Suppressor macrophage treated with lipopolysaccharide for 1 hour (primary cell): ENCODE measurements at places on chromosomes 7 and 10.
A peak's percentile ranks its signal among the peaks of the same experiment; 100 is the strongest.

DNA sequence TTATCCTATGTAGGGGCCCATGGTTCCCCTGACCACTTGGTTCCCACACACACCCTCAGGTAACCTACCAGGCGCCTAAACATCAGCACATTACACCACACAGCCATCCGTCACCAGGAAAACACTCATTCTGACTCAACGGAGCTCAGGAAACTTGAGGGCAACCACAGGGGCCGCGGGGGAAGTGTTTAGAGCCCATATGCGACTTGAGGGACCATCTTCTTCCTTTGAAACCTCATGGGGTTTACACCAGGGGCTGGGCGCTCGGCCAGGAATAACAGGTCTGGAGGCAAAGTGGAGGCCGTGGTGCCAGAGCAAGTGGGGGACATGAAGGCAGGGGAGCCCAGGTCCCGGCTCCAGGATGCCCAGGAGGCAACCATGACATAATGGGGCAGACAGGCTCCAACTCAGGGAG is 1.5 kb downstream of the STX1A start:
- DNase-seq: peak; percentile 92

DNA sequence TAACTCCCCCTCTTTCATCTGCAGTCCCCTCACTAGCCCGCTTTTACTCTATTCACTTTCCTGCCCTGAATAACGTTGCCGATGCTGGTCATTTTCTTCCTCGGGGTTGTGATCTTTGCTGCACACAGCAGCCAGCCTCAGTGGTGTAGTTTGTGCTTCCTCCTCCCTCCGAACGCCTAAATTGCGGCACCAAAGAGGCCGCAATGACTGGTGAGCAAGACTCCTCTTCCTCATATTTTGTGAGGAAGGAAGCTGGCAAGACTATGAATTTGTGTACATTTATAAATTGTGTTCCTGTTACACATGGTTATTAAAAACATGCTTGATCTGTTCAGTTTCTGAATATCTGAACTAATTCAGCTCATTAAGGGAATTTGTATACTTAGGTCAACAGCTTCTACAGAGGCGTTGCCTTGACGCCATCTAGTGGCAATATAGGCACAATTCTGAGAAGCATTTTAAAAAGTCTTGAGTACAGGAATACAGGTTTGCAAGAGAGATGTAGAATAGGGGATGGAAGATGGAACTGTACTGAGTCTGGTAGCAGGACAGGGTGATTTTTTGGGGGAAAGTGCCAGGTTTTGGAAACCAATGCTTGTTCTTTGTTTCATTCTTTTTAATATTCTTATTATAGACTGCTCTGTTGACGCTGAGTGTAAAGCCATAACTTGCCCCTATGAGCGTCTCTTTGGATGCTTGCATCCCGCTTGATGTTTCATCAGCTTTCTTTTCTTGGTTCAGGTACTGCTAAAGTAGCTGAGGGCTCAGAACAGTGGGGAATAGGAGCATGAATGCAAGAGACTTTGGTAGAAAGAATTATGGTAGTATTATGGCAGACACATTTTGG is 4.1 kb upstream of the TAS2R5 start:
- peak; percentile 76 for DNase-seq

- no peak for DNase-seq
Measured at GRCh38 chr7:149818536-149818840, 19.7 kb upstream of the ZNF862 start.

DNA sequence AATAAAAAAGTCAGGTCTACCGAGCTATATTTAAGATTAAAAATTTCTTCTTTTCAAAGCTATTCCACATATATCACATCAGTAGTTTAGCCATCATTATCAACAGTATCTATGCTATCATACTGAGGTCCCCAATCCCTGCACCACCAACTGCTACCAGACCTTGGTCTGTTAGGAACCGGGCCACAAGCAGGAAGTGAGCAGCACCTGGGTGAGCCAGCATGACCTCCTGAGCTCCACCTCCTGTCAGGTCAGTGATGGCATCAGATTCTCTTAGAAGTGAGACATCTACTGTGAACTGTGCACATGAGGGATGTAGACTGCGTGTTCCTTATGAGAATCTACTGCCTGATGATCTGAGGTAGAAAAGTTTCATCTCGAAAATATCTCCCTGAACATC is 632.1 kb upstream of the KCND2 start:
- DNase-seq: no peak

GRCh38 chr7:127392182-127392565 is 334 bp downstream of the ZNF800 start:
- DNase-seq: peak; percentile 83

DNA sequence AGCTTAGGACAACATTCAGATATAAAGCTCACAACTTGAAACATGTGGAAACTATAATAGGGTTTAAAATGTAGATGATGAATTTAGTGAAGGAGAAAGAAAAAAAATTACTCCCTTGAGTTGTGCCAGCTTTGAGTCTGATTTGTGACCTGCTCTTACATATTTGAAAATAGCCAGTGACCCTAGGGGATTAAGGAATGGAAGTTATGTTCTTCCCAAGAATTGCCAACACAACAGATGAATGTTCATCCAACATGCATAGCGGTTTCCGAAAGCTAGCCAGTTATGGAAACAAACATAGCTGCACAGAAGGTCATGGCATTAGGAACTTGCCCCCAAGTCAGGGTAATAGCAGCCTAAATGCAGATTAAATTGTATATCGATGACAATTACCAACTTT is 10.8 kb downstream of the TMEM196 start:
- DNase-seq: no peak

DNA sequence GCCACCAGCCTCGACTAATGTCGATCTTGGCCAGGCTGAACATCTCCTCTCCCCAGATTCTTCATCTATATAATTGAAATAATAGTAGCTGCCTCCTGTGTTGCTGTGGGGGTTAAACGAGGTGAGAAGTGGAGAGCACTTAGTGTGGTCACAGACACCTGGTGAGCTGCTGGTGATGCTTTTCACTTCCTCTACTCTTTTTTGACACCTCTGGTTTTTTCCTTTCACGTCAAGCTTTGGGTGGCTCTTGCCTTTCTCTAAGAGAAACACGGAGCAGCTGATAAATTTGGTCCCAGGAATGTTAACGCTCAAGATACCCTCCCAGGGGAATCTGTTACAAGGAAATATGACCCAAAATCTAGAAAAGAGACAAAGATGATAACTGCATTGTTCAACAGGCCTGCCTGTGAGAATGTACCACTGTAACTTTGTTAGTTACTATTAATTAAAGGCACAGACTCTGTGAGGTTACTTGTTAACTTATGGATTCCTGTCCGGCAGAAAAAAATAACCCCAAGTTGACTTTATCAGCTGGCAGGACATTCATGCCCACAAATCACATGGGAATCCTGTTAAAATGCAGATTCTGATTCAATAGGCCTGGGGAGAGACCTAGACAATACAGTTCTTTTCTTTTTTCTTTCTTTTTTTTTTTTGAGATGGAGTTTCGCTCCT is 9.5 kb upstream of the NPFFR1 start:
- no peak for DNase-seq

DNA sequence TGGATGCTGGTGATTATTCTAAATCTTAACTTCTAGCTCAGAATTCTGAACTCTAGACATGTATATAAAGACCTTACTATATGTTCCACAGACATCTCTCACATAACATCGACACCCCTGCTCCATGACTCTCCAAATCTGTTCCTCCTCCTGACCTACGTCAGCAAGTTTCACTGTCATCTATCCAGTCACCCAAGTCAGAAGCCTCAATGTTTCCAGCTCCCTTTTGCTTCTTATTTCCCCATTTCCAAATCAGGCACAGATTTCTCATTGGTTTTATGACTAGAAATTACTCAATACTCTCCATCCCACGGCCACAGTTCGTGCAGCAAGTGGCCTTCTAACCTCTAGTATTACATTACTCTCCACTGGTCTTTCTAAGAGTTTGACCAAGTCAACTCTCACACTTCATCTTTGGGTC is 28.5 kb downstream of the EPC1 start:
- DNase-seq: peak; percentile 88

DNA sequence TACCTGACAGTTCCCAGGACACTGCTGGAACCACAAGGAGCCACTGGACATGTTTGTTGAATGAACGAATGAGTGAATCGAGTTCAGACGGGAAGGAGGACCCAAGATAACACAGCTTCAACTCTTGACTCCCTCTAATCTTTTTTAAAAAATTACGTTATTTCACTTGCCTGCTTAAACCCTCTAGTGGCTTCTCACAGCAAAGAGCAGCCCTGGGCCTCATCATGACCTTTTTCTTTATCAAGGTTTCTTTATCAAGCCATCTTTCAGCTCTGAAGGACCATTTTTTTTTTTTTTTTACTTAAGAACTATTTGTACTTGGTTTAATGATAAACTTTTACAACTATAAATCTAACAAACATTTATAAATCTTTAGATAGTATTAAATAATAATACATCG is 110.6 kb downstream of the TAX1BP1 start:
- no peak for DNase-seq

GRCh38 chr10:78594559-78595268 is 474.1 kb upstream of the ZMIZ1 start:
- DNase-seq: no peak

DNA sequence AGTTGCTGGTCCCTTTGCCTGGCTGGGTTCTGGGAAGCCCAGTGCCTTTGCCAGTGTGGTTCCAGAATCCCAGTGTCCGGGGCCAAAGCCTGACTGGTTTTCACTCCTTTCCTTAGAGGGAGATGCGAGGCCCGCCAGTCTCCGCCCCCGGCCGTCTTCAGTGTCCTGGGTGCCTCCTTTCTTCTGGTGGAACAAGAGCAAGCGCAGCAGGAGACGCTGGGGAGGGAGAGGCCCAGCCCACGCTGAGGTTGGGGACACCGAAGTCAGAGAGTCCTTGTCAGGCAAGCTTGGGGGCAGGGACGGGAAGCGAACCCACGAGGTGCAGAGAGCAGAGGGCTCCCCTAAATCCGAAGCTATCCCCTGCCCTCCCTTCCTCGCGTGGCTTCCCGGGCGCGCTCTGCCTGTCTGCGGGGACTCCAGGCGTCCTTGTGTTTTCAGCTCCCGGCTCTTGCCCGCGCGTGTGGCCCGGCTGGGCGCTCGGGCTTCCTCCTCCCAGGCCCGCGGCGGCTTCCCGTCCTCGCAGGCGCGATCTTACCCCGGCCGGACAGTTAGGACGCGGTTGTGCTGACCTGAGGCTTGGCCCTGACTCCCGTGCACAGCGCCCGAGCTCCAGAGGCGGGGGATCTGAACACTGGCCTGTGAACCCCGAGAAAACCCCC is 60.6 kb upstream of the UBE3C start:
- DNase-seq: peak; percentile 10

GRCh38 chr10:33921970-33922605 is 587.6 kb upstream of the NRP1 start:
- DNase-seq: no peak

GRCh38 chr10:131848296-131848695 is 52.5 kb upstream of the PPP2R2D start:
- no peak for DNase-seq

GRCh38 chr7:114856625-114857024 is 65.3 kb upstream of the MDFIC start:
- no peak for DNase-seq

DNA sequence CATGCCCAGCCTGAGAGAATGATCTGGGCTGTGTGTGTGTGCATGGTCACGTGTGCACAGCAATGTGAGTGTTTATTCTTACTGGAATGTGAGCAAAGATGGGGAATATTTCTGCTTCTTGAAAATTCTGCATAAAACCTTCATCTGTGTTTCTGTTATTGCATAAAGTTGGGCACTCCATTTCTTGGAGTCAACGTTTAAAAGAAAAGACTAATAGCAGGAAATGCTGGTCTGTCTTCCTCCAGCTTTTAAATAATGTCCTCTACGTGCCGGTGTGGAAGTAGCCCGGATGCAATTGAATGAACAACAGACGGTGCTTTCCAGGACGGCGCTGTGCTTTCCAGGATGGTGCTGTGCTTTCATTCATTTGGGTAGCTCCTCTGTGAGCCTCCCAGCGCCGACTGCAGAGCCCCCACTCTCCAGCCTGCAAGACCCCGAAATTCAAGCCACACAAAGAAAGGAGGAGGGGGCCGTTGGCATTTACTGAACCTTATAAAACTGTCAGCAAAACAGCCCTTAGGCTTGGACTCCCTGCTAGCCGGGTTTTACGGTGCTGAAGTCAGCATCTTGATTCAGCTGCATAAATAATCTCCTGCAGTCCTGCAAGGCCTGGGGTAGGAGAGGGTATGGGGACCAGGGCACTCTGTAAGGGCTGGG is 158.2 kb upstream of the PRKCQ start:
- peak; percentile 63 for DNase-seq

- DNase-seq: no peak
Measured at GRCh38 chr10:99742701-99743100, 10.7 kb downstream of the CUTC start.

- DNase-seq: no peak
Measured at GRCh38 chr7:33399528-33400213, 270.3 kb downstream of the BBS9 start.

GRCh38 chr10:95401704-95402469 is 111.1 kb upstream of the PDLIM1 start:
- DNase-seq: no peak

DNA sequence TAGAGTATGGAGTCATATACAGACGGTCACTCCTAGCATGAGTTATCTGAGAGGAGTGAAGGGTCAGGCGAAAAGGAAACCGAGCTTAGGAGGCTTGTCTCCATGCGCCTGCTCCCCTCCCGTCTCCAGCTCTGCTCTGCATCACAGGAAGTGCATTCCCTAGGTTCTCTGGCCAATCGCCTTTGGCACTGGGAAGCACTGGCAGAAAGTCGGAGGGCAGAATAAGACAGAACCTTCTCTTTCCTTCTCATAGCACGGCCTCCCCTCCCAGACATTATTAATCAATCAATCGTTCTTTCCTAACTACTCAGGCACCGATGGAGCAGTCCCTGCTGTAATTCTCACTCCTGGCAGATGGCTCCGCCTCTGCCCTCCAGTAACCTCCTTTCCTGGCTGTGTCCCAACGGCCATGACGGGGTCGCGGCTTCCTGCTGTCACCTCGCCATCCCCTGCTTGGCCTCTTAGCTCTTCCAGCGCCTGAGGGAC is 177.1 kb downstream of the FRMD4A start:
- no peak for DNase-seq

GRCh38 chr10:34655286-34656170 is 159.6 kb downstream of the PARD3 start:
- DNase-seq: peak; percentile 63

DNA sequence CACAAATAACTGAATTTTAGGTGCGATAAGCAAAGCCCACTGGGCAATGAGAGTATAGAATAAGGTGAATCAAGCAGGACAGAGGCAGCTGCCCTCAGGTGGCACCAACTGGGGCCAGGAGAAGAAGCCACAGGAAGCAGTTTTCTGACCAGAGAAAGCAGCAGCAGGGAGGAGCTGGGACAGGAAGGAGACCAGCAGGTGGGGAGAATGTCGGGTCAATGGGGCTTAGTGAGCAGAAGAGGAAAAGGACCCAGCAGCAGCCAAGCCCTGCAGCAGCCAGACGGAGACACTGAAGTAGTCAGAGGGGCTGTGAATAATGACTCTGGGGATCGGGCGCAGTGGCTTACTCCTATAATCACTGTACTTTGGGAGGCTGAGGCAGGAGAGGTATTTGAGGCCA is 209.6 kb upstream of the SH2B2 start:
- no peak for DNase-seq

DNA sequence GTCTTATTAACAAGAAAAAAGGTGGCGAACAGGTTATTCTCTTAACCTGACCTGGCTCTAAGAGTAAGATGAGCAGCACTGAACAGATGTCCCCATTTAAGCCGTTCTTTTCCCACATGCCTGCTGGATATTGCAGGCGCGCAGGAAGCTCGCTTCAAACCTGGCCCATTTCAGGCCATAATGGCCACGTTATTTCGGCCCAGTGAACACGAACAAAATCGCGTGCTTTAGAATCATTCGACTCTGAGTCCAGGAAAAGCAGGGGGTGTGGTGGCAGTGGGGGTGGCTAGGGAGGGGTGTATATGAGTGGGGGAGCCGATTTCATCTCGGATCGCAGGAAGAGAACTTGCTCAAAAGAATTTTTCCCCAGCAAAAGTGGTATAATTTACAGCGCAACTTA is 6.6 kb upstream of the SP8 start:
- DNase-seq: no peak
